NCI-H446 treated with DMSO at 0.1 percent for 48 hours (cell line): ENCODE measurements at places on chromosomes 6 and 20.

GRCh38 chr6:25851961-25852360 lies 20.1 kb upstream of the SLC17A1 start:
- no peak for DNase-seq

DNA sequence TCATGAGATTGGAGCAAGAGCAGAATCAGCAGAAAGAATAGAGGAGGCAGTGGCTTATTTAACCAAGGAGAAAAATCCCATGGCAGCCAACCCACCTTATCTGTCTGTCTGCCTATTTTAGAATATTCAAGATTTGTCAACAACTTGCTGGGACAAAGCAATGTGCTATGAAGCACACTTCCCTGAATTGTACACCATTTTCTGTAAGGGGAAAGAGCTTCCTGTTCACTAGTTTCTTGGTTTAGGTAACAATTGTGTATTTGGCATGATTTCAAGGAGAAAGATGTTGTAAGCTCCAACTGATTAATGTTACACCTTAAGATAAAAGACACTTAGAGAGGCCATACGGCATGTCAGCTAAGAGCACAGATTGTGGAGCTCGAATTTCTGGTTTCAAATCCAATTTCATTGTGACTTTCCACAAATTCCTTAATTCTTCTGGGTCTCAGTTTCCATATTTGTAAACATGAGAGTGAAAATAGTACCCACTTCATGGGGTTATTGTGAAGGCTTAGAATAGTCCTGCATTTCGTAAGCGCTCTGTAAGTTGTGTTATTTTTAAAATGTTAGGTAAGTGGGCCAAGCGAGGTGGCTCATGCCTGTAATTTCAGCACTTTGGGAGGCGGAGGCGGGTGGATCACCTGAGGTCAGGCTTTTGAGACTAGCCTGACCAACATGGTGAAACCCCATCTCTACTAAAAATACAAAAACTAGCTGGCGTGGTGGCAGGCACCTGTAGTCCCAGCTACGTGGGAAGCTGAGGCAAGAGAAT lies 4.8 kb upstream of the MUC22 start:
- no peak for DNase-seq

DNA sequence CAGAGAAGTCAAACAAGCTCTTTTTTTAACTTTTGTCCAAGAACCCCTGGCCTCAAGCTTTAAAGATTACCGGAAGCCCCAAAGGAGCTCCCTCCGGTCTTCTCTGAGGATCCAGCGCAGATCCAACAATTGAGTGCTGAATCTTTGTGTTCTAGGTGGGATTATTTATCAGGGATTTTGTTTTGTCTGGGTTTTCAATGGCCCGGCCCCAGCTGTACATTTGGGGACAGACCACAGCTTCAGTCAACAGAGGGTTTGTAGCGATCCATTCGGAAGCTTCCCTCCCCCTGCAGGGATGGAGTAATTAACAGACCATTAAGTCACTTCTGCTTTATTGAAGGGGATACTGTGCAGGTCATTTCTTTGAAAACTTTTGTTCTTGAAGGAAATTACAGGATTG lies 7.8 kb downstream of the OLIG3 start:
- no peak for DNase-seq

DNA sequence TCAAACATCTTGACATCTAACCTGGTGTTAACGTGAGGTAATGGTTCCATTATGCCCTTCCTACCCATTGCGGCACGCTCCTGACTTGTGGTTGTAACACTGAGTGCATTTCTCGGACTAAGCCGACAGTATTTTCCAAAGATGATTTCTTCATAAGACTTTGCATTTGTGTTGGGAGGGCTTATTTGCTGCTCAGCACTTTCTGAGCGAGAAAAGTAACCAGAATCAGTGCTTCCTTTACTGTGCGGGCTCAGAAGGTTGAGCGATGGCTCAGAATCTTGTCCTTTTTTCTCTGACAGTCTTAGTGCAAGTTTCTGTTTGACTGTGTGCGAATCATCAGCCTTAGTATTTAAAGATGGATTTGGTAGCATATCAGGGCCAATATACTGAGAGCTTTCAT lies 171.7 kb downstream of the HIVEP2 start:
- DNase-seq: no peak

DNA sequence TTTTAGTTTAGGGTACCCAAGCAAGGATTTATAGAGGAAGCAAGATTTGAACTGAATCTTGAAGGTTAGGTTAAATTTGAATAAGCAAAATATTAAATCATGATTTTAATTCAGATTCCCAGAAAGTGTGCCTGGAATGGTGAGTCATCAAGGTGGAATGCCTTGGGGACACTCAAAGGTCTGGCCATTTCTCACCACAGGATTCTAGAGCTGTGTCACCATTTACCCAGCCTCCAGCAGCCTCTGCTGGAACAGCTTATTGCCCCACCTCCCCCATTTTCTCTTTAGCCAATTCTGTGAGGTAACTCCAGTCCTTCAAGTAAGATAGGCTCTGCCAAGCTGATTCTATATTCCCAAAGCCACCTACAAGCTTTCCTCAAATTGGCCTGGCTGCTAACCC lies 181.4 kb downstream of the SIM1 start:
- no peak for DNase-seq

- DNase-seq: no peak
These were observed 158.0 kb downstream of the UTRN start for GRCh38 chr6:144443157-144443556.

- DNase-seq: no peak
These were observed 71.8 kb downstream of the TNFAIP3 start for GRCh38 chr6:137938770-137939379.

GRCh38 chr6:14035071-14035847 lies 82.3 kb upstream of the CD83 start:
- peak; percentile 40 for DNase-seq

DNA sequence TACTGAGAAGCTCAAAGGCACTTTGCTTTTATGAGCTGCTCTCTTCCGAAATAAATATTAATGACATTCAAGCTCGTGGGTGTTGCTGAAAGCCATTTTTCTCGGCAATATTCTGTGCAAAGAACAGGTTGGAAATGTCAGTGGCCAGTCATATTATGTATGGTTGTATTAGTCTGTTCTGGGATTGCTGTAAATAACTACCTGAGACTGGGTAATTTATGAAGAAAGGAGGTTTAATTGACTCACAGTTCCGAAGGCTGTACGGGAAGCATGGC lies 32.1 kb downstream of the TUBB2B start:
- DNase-seq: no peak

GRCh38 chr6:144315226-144315980 lies 30.3 kb downstream of the UTRN start:
- DNase-seq: no peak

DNA sequence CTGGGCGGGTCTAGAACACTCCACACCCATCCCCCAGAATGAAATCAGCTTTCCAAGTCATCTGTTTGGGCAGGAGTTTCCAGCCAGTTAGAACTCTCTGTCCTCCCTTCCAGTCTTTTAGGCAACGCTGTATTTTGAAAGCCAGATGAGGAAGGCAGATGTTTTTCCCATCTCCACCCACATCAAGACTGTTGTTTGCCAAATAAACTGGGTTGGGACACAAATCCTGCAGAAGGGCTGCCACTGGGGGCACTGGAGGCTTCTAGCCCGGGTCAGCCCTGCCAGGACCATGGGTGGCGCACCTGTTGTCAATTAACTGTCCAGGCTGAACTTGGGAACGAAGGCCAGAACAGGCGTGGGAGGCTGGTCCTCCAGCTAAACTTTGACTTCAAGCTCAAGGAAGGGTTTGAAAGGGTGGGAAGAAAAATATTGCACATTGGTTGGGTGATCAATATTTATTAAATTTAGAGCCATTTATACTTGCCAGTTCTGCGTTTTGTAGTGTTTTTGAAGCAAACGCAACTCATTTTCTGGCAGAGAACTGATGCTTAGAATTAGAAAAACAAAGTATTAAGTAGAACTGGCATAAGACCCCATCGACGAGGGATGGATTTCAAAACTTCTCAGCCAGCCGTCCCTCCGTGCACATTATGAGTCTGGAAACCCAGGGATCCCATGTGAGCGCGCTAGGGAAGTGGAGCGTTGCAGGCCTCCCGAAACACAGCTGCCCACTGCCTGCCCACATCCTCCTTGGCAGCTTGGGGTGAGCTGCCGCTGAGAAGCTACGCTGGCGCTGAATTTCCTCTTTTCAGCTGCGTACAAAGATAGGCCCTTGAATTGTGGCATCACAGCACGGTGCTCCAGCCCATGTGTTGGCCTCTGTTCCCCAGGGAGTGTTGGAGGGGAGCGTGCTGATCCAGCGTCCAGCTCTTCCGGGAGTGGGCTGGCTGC lies 297.4 kb downstream of the QKI start:
- DNase-seq: no peak

GRCh38 chr20:17935186-17935585 lies 33.4 kb downstream of the SNX5 start:
- DNase-seq: no peak

DNA sequence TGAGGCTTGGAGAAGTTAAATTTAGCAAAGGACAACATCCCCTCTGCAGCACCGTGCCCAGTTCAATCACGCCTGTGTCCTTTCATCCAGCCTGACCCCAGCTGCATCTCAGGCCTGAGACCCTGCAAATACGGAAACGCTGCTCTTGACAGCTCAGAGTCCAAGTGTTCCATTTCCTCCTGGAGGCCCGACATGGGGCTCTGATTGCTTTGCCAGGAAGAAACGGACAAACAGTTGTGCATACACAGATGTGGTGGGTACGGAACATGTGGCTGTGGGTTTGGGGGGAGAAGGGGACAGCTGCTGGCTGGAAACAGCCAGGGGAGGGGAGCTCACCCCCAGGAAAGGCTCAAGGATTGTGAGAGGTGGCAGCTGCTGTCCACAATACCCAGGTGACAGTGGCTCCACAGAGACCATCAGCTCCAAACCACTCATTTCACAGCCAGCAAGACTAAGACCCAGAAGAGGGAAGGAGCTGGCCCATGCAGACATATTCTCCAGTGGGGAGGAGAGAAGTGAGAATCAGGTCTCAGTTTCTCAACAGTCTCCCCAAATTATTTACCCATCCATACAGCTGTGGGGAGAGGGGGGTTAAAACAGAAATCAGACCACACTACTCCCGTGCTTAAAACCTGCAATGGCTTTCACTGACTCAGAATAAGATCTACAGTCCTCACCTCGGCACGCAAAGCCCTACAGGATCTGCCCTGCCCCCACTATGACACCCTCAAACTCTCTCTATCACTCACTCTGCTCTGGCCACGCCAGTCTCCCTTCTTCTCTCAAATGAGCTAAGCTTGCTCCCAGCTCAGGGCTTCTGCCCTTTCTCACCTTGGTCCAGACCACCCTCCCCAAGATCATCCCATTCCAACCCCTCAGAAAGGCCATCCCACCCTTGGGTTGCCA lies 89.1 kb downstream of the PREX1 start:
- DNase-seq: no peak

- DNase-seq: no peak
These were observed 85.7 kb upstream of the TAB2 start for GRCh38 chr6:149231778-149232177.

DNA sequence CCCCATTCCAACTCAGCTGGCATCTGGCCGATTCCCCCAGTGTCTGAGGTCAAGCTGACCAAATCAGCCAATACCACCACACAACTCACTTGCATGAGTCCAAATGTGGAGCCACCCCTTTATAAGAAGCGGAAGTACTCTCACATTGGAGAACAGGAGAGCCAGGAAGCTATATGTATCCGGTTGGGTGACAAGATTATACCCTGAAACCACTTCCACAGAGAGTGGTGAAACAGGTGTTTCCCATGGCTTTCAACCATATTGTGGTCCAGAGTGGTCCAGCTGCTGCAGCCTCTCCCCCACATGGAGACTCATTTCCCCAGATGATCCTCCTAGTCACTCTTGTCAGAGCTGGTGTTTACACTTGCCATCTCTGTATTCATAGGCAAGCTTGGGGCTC lies 24.0 kb upstream of the SERINC1 start:
- DNase-seq: no peak

GRCh38 chr20:62795023-62795761 lies 1.1 kb upstream of the MRGBP start:
- peak; percentile 66 for DNase-seq
